ENCODE measurements at places on chromosomes 7 and 10.

GRCh38 chr10:70299876-70300275 is 16.1 kb upstream of the NPFFR1 start:
- DNase-seq, result no peak

DNA sequence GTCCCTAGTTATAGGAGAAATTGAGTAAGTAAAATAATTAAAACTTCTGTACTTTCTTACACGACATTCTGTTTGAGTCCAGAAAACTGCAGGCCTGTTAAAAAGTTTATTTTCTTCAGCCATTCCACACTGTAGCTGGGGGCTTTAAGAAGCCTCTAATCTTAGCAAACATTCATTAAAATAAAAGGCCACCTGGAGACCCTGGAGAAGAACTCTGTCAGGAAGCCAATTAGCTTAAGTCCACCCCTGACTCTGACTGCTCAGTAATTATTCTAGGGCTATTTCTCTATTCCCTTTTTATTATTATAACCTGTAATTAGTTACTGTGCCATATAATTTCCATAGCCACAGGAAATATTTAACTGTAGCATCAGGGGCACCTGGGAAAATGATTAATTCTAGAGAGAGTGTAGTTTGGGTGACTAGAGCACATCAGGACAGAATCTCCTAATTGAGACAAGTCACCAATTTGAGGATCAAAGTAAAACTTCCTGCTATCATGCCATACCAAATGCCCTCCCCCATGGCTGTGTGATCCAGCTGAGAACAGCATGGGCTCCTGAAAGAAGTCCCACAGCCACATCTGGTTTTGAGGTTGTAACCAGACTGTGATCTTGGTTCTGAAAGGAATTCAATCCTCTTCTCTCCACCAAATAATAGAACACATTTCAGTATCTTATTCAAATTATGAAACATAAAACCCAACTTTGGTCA is 1302.3 kb downstream of the XPNPEP1 start:
- no peak for DNase-seq

DNA sequence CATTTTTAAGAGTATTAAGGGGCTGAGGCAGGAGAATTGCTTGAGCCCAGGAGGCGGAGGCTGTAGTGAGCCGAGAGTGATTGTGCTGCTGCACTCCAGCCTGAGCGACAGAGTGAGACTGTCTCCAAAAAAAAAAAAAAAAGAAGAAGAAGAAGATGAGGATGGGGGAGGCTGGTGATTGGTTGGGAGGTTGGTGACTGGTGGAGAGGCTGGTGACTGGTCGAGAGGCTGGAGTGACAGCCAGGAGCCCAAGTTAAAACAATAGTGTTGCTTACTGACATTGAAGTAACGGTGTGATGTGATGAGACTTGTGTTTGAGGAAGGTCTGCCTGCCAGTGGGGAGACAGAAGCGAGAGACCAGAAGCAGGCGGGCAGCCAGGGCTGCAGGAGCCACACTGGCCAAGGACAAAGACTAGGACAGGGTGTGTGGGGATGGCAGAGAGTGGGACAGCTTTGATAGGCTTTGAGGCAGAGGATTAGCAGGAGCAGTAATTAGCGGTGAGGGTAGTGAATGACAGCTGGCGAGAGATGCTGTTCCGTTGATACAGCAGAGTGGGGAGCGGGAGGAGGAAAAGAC is 4.9 kb downstream of the SRRT start:
- DNase-seq, result no peak

DNA sequence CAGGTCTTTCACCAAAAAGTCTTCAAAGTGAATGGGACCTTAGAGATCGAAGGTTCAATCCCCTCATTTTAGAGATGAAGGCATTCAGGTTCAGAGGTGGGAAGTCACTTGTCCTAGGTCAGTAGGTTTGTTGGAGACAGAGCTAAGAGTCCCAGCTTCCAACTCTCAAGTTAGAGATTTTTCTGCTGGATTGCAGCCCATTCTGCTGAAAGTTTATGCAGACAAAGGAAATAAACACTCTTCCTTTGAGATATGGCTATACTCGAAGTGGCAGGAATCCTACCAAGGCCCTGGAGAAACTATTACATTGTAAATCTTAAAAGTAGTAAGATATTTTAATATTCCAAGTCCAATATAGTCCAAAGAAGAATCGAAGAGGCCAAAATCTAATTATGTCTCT is 64.4 kb downstream of the LYZL1 start:
- no peak for DNase-seq

DNA sequence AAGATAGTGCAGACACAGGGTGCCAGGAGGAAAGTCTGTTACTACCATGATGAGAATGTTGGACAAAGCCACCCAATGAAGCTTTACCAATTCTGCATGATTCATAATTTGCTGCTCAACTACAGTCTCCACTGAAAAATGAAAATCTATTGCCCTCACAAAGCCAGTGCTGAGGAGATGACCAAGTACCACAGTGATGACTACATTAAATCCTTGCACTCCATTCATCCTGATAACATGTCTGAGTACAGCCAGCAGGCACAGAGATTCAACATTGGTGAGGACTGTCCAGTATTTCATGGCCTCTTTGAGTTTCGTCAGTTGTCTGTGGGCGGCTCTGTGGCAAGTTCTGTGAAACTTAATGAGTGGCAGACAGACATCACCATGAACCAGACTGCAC is 144.0 kb downstream of the PLCE1 start:
- no peak for DNase-seq
